ENCODE measurements at places on chromosomes 6 and 20. TPM values are rescaled to one million over a fixed set of nuclear protein-coding genes. Genes with fewer than 3 reads are reported as not detected.

GPR6 gene
- total RNA-seq, result not detected

GMPR gene
- total RNA-seq, result 4.7 TPM

TBX18 gene
- total RNA-seq, result 0.35 TPM

PI16 gene
- 2.6 TPM for total RNA-seq

CTCFL gene
- 0.47 TPM for total RNA-seq

GRCh38 chr6:162217058-162217457 lies 510.5 kb downstream of the PRKN start:
- DNase-seq, result no peak

GRCh38 chr6:42898891-42899361 lies 16.9 kb upstream of the PTCRA start:
- peak; percentile 84 for DNase-seq

- no peak for DNase-seq
Observed at GRCh38 chr6:49855221-49855620, 11.1 kb downstream of the CRISP1 start.

DNA sequence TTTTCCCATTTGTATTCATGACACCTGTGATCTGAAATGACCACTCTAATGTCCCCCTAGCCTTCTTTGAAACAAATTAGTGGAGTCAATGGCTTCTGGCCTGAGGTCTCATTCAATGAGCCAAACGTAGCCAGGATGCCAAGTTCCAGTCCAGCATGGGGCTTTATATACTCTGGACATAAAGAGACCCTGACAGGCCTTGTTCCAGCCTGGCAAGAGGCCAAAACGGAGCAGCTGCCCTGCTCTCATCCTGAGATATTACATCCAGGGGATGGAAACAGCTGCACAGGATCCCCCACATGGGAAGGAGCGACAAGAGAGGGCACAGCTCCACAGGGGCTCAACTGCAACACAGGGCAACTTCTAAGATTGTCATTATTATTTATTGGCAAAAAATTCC lies 437.8 kb downstream of the CDH26 start:
- no peak for DNase-seq

GRCh38 chr20:16864963-16865362 lies 116.8 kb downstream of the OTOR start:
- no peak for DNase-seq

DNA sequence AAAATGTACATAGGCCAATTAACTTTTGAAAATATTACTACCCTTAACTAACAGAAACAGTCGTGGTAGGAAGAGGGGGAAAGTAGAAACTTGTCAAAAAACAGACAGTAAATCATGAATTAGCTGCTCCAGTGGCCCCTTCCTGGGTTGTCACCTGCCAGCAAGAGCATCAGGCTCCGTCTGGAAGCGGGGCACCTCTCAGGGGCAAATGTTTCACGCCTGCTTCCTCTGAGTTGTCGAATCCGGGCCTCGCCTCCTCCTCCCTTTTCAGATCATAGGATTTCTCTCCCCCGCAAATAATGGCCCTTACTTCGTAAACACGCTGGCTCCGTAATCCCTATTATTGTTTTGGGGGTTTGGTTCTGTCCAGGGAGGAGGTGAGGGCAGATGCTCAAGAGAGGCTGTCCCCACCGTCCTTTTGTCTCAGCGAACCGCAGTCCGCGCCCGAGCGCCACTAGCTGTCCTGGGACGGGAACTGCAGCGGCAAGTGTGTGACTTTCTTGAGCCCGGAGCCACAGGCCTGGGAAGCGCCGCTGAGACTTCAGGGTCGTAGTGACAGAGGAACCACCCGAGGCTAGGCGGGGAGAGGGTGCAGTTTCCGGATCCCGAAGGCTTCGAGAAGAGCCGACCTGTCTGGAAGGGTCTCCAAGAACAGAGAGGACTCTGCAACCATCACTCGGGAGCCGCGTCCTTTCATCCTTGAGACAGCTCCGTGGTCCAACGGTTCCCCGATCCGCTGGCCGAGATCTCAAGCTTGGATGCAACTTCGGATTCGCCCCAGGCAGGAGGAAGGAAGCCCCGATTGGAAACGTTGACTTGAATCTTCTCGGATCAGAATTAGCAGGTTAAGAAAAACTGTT lies 214.5 kb upstream of the ZNF184 start:
- peak; percentile 86 for DNase-seq

DNA sequence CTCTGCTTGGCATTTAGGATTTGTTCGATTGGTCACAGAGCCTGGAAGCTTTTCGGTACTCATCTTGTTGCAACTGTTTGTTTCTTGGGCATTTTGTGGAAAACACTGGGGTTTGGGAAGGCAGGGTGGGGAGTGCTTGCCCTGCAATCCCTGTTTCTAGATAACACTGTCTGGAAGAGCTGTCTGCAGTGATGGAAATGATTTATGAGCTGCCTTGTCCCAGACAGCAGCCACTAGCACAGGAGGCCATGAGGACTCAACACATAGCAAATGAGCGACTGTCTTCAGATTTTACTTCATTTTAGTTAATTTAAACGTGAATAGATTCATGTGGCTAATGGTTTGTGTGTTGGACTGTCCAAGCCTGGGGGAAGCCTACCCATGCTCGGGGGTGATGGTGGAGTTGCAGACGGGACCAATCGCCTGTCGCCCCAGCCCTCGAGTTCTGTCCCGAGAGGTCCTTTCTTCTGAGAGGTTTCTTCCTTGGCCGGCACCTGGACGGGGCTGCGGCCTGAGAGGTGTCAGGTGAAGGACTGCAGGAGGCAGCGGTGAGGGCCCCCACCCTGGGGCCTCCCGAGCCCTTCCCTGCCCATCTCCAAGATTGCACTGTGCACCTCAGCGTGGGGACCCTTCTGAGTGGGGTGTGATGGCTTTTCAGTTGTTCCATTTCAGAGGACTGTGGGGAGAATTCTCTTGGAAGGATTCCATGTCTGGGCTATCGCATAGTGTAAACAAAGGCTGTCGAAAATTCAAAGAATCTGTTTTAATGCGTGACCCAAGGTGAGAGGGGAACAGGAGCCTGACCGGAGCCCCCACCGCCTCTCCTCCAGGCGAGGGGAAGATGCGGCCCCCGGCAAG lies 55.4 kb downstream of the SMOC2 start:
- DNase-seq, result no peak

DNA sequence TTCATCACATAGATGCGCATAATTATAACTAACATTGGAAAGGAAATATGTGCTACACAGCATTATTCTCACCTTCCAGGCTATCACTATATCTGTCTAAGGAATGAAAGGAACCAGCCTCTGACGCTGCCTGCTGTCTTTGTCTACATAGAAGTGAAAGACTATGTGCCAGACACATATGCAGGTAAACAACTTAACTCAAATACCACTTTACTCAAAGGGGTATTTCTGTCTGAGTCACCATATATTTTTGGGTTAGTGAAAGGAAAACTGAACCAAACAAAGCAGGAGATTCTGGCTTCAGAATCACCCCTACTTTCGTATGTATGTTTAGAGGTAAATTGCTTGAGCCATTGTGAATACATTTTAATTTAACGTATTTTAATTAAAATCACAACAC lies 328.6 kb upstream of the PLCB4 start:
- DNase-seq, result no peak

DNA sequence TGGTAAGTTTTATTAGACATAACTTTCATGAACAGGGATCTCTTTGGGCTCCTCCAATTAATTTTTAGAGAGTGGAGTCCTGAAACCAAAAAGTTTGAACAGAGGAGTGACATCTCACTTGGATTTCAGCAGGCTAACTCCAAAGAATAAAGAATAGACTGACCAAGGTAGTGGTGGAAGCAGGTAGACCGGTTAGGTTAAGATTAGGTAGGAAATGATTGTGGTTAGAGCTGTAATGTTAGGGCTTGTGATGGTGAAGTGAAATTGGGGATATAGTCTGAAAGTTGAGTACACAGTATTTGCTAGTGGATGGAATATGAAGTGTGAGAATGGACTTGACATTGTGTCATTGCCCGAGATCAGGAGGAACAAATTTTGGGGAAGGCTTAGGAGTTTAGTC lies 27.8 kb downstream of the QKI start:
- DNase-seq, result no peak

- no peak for DNase-seq
Observed at GRCh38 chr6:110366256-110366655, 8.1 kb upstream of the METTL24 start.

DNA sequence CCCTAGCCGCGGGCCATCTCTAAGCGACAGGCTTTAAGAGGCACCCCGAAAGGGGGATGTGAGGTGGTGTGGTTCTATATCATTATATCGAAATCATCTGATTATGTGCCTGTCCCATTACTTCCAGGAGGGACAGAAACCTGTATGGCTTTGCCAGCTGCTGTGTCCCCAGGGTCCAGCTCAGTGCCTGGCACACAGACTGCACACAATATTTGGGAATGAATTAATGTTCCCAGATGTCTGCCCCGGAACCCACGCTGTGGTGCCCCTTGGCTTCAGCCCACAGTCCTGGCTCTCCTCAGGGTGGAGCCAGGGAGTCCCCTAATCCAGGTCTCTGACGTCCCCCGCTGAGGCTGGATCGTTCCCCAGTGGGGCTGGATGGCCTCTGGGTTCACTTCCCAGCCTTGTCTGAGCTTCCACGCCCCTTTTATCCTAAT lies 8.9 kb upstream of the AHCY start:
- DNase-seq, result peak; percentile 46

DNA sequence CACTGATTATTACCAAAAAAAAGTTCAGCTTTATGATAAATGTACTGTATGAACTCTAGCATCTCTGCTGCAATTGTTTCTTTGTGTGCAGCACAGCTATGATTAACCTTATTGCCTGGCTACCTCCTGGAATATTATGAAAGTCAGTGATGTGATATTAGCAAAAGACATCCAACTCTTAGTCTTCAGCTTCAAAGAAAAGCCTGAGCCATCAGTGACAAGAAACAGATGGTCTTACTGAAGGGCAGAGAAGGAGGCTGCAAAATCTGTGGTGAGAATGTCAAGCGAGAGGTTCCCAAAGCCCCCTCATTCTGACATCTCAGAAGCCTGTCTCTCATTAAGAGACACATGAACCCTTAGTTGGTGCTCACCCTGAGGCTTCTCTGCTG lies 89.4 kb upstream of the TNFAIP3 start:
- DNase-seq, result no peak

DNA sequence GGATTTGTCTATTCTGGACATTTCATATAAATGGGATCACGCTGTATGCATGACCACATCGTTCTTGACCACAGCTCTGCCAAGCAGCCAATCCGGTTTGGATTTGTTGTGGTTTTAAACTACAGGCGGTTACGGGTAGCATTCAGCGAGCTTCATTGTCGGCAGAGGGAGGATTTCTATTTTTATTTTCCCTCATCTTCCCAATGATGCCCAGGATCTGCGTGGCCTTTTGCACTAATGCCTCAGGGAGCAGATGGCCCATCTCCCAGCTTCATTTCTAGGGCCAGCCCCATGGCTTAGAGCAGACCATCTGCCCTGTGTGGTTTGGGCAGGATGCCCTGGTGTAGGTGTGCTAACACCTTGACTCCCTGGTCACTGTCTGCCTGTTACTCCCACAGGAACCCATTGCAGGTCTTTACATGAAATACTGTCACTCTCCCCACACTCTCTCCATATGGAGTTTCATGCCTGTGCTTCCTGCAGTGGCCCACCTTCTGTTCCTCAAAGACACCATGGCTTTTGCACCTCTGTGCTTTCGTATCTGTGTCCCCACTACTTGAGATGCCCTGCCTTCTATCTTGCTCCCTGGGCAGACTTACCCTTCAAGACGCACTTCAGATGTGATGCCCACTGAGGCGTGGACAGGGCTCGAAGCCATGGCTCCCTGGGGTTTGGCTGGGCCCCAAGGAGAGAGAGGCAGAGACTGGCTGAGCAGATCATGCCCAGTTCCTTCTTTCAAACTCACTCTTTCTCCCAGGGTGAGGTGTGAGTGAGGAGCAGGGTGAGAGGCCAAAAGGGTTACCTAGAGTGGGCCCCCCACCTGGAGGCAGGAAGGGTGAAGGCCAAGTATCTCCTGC lies 26.0 kb downstream of the SDCBP2 start:
- no peak for DNase-seq

DNA sequence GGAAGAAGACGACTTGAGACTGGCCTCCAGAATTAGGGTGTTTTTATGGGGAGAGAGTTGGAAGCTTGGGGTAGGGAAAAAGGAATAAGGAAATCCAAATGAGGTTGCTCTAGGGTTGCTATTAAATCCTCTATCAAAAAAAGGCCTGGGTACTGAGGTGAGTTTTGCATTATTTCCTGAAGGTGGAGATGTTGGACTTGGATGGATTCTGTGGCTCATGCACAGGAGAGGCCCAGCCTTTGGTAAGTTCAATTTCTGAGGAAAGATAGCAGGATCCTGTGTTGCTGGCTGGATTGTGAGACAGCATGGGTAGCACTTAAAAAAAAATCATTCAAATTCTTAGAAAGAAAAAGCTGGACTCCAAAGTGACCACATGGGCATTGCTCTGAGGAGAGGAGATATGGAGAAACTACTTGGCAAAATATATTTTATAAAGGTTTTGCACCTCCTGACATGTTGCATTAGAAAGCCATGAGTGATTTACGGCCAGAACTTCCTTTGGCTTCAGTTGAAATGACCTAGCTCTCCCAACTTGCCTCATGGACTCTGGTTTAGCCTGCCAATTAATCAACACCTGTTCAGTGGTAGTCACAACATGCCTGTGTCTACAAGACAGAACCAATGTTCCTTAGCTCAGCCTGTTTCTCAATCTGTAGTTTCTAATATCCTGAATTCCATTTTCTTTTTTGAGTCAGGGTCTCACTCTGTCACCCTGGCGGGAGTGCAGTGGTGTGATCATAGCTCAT lies 152.1 kb upstream of the RALGAPA2 start:
- no peak for DNase-seq

- DNase-seq, result no peak
Observed at GRCh38 chr6:148745926-148746325, 904 bp upstream of the UST start.
